ENCODE measurements at places on chromosomes 4 and X.

DNA sequence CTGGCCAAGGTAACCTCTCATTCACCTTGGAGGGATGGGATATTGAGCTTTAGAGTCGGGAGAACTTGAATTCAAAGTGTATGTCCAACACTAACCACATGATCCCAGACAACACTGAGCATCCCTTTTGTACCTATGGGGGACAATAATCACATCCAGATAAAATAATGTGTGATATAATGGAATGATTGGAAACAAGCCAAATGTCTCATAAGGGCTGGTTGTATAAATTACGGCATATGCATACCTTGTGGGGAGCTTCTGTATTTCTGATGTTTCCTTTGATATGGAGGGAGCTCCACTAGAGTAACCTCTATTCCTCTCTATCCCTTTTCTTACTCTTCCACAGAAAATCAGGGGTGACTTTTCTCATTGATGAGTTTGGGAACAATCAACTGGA, 40.7 kb upstream of the LDB2 start:
- no peak for DNase-seq

- peak; percentile 78 for DNase-seq
Observed at GRCh38 chrX:131752493-131753198, 208.8 kb downstream of the OR13H1 start.

DNA sequence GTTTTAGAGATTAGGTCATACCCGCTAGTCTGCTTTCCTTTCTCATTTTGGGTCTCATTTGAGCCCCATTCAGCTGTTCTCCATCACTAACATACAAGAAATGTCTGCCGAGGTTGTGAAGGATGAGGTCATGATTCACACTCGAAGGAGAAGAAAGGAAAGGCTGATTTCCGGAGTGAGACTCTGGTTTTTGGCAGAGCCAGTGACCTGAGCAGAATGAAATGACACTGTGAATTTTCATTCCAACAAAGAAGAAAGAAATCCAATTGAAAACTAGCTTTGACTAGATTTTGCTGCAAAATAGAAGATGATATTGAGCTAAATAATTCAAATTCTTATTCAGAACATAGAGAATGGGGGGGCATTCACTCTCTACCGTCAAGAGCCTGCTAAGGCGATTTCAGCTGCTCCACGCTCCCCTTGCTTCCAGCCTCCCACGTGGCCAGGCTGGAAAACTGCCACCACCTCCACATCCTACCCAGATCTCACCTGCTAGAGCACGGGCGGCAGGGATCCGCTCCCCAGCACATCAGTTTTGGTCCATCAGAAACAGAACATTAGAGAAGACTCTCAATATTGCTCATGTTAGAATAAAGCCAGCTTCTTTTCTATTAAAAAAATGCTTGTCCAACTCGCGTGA, 39.0 kb downstream of the F11 start:
- no peak for DNase-seq

DNA sequence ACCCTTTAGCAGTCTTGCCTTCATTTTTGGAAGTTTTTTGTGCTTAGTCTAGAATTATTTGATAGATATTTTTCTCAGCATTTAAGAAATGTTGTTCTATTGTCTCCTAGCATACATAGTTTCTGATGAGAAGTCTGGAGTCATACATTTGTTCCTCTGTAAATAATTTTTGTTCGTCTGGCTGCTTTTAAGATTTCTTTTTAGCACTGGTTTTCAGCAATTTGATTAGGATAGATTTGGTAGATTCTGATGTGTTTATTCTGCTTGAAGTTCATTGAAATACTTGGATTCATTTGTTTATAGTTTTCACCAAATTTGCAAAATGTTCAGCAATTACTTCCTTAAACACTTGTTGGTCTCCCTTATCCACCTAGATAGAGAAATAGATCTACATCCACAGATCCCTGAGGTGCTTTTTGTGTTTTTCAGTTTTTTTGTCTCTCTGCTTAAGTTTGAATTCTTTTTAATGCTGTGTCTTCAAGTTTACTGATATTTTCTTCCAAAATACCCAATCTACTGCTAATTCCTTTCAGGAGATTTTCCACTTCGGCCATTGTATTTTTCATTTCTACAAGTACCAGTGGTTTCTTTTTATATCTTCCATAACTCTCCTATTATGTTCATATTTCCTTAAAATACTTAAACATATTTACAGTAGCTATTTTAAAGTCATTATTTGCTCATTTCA, 64.9 kb downstream of the ABLIM2 start:
- DNase-seq: no peak

DNA sequence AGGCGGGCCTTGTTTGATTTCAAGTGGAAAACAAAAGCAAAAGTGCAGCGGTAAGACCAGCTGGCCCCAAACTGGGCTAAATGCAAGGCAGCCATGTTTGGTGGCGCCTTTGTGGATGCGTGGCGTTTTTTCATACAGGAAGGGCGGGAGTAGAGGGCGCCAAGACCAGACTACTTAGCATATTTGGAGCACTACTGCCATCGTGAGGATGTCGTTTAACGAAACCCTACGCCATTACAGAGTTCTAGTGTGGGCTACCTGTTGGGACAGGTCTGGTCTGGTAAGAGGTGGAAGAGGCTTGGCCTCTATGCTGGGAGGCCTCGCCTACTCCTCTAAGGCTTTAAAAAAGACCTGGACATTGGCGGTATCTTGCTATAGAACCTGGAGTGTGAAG, 230.7 kb upstream of the STK26 start:
- DNase-seq: peak; percentile 88

DNA sequence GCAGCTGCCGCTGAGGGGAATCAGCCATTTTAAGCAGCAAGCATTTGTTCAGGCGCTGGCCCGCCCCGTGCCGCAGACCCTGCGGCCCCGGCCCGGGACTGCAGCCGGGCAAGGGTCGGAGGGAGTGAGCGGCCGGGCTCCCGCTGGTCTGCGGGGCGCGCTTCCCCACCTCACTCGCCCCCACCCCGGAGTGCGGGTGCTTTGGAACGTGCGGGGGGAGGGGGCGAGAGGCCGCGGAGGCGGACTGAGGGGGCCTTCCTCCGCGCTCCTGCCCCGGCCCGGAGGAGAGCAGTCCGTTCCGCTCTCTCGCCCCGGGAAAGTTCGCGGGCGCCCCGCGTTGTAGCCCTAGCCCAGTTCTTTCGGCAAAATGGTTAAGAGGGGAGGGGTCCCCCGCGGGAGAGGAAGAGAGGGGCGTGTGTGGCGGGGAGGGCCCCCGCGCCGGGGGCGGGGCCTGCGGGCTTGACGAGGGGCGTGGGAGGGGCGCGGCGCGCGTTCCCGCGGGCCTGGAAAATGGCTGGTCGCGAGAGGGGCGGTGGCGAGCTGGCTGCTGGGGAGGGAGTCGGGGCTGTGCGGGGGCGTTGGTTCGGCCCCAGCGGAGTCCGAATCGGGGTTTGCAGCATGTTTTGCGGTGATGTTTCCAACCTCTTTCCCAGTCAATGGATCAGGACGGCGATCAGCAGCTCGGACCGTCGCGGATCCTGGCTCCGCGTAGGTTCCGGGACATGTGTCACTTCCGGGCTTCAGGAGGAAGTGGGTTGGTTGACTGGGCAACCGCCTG, 942 bp downstream of the ING2 start:
- DNase-seq: peak; percentile 88

DNA sequence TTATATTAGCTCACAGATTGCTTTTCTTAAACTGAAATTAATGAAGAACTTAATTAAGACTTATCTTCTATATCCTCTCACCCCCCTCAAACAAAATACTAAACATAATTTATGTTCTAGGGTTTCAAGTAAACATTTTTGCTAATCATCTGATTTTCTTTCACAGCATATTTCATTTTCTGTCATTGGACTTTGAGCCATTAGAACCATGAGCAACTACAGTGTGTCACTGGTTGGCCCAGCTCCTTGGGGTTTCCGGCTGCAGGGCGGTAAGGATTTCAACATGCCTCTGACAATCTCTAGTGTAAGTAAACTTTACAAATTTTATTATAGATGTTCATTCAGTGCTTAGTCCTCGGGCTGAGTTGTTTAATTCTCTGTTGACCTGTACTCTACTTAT, 3.3 kb downstream of the PDLIM5 start:
- DNase-seq: no peak

DNA sequence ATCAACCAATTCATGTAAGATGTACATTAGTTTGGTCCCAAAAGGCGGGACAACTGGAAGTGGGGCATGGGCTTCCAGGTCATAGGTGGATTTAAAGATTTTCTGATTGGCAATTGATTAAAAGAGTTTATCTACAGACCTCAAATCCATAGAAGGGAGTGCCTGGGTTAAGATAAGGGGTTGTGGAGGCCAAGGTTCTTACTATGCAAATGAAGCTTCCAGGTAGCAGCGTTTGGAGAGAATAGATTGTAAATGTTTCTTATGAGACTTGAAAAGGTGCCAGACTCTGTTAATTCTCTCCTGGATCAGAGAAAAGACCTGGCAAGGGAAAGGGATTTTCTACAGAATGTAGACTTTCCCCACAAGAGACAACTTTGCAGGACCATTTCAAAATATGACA, 2.4 kb downstream of the MGST2 start:
- no peak for DNase-seq

GRCh38 chrX:88355252-88355651, 391.8 kb upstream of the CPXCR1 start:
- no peak for DNase-seq

GRCh38 chrX:79081895-79082512, 62.5 kb upstream of the GPR174 start:
- DNase-seq: no peak

DNA sequence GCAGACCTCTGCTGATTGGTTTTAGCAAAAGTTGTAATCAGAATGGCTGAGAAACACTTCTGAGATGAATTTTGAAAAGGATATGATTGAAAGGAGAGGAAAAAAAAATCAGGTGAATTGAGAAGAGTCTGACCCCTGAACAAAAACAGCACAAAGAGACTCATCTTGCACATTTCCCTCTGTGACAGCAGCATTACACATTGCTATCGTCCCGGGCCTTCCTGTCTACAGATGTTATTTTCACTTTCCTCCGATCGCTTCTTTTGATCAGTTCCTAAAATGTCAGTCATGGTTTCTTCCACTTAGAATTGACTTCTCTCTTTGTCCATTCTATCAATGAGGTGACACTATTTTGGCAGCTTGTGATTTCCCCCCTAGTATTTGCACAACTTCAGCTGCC, 262.6 kb downstream of the GPC3 start:
- DNase-seq: no peak

GRCh38 chrX:39815631-39816030, 282.1 kb downstream of the BCOR start:
- no peak for DNase-seq

DNA sequence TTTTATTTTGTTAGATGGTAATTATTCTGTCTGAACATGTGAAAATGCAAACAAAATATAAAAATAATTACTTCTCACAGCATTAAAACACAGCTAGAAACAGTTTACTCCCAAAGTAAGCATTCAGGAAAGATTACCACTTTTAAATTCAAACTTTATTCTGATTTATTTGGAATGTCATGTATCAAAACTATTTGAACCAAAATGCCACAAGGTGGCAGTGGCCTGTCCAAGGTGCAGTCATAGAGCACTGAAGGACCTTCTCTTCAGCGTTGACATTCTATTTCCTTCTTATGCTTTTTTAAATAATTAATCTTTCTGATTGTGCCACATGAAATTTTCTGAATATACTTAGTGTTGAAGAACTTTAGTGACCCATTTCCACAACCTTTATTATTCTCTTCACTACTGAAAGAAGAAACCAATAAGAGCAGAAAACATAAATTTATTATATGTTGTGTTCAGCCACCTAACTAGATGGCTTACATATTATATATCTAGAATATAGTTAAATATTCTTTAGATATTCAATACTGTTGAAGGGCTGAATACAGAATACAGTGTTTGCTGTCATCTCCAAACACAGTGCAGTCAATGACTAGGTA, 283.6 kb downstream of the CFAP299 start:
- no peak for DNase-seq

DNA sequence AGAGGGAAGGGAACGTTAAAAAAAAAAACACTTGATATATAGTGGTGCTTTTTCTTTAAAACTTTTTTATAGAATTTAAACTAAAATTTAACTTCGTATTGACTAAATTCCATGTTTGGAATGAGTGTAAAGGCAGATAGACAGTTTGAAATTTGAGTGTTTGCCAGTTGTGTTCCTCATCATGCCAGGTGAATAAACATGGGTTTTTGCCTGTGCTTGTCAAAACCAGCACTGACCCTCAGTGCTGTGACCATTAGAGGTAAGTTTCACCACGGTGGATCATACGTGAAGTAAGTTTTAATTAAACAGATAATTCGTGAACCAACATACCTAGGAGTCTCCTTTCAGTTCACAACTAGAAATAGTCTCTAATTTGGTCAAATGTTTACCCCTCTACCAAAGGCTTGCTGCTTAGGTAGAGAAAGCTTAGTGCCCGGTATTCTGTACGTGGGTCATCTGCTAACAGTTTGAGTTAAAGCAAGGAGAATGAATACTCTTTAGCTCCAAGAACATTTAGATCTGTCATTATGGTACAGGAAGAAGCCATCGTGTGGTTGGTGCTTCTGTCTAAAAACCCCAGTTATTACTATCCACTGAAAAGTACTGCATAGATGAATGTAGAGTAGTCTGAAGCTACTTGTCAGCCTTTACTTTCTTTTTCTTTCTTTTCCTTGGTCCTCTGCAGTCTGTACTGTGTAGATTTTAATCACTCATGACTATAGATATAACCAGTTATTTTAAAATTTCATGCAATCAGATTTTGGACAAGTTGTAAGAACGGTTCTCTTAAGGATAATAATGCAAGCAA, 32.7 kb downstream of the KIAA0232 start:
- DNase-seq: no peak

DNA sequence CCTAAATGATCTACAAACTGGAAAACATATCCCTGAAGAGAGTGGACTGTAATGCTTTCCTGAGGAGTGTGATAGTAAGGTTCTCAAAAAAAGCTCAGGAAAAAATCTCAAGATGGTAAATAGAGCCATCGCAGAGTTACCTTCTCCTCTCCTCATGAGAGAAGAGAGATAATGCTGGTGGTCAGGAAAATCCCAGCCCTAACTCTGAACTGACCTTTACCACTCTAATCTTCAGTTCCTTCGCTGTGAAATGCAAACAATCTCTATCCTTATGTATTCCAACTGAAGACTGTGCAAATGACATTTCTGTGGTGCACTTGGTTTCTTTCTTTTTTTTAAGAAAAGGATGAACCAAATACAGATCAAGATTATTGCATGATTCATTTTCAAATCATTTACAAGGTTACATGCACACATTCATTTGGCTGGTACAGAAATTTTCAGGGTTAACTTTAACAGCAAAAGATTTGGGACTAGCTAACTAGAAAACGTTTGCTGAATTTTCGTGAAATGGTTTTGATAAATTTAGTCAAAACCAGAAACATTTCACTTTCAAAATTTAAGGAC, 8.3 kb downstream of the PPM1K start:
- no peak for DNase-seq

- DNase-seq: no peak
Observed at GRCh38 chrX:9222299-9222698, 188.4 kb upstream of the FAM9B start.

GRCh38 chr4:145533001-145533400, 51.3 kb downstream of the SMAD1 start:
- DNase-seq: no peak

GRCh38 chr4:129641179-129641578, 545.2 kb downstream of the C4orf33 start:
- peak; percentile 25 for DNase-seq

GRCh38 chr4:89270792-89271191, 36.8 kb downstream of the GPRIN3 start:
- no peak for DNase-seq

All from activated CD8-positive, alpha-beta memory T cell treated with anti-CD3 and anti-CD28 coated beads, Interleukin-2, amount 50 U/mL, for 4 hours (primary cell).